Activated gamma-delta T cell treated with Interleukin-2 at 50 U/mL for 16 hours (primary cell): ENCODE measurements at places on chromosomes 1 and 21.

DNA sequence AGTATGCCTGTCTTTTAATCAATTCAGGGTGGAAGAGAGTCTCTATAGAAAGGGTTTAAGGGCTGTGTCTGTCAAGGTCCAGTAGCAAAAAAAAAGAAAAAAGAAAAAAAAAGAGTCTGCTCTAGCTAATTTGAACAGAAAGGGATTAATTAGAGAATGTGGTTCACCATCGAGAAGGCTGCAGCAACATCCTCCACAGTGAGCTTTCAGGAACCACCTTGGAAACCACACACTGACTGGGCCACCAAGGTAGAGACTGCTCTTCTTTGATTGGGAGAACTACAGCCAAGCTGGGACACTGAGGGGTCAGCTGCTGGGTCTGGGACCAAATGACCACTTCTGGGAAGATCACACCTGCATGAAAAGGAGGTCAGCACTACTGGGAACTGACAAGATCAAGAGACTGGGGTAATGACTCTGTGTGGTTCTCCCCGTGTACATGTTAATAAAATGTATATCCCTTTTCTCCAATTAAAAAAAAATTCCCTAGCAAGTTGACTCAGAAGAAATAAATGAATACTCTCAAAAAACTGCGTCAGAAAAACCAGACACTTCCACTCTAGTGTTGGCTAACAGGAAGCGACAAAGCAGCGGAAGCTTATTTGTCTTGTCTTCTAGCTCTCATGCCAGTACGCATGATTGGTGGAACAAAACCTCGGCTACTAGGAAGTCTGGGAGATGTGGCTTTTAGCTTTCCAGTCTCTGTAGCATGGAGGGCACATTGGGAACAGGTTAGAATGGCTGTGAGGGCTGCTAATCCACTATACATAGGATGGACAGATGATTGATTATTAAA, 60.0 kb upstream of the IVNS1ABP start:
- no peak for DNase-seq

DNA sequence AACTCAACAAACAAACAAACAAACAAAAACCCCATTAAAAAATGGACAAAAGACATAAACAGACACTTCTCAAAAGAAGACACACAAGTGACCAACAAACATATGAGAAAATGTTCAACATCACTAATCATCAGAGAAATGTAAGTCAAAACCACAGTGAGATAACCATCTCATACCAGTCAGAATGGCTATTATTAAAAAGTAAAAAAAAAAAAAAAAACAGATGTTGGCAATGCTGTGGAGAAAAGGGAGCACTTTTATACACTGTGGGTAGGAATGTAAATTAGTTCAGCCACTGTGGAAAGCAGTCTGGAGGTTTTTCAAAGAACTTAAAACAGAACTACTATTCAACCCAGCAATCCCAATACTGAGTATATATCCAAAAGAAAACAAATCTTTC, 94.7 kb downstream of the PLPP3 start:
- DNase-seq, result no peak

DNA sequence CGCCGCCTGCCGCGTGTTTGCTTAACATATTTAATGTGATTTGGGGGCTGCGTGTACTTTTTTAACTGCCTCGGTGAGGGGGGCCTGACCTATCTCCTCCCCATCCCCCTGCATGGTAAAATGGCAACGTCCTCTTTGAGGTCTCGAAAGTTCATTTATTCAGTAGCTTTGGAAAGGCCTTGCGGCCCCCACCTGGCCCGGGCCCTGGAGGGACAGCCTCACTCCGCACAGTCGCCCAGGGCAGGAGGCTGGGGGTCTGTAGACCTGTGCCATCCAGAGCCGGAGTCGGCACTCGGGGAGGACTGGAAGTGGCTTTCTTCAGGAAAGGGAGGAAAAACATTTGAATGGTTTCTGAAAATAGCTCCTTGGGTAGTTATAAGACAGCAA, 38.0 kb upstream of the ACTRT2 start:
- peak; percentile 1 for DNase-seq

DNA sequence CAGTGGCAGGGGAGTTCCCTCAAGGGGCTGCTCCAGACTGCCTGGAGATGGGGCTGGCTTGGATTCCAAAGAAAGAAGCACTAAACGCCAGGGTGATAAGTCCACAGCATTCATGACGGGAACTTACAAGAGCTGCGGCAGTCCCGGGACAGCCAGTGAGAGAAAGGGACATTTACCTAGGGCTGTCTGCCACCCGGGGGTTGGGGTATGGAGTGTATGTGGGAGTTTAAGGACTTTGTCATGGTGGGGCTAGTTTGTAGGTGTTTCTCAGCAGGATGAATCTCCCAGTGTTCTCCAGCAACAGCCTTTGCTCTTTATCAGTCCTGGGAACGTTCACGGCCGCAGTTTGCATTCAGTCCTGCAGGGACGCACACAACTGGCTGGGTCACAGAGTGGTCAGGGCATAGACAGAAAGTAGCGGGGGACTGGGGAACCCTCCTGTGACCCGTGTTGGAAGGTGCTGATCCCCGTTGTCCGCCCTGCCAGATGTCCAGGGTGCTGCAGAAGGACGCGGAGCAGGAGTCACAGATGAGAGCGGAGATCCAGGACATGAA, 41.4 kb upstream of the HMGN1 start:
- no peak for DNase-seq

GRCh38 chr1:180291004-180291403, 60.9 kb downstream of the LHX4 start:
- DNase-seq, result no peak

GRCh38 chr21:22450507-22450906, 1452.3 kb downstream of the NCAM2 start:
- DNase-seq, result no peak

- DNase-seq, result no peak
Measured at GRCh38 chr1:179754041-179754624, 11.0 kb downstream of the FAM163A start.

- no peak for DNase-seq
Measured at GRCh38 chr21:41472753-41473548, 35.0 kb downstream of the TMPRSS2 start.

GRCh38 chr21:25421321-25422028, 185.8 kb downstream of the MRPL39 start:
- peak; percentile 38 for DNase-seq

DNA sequence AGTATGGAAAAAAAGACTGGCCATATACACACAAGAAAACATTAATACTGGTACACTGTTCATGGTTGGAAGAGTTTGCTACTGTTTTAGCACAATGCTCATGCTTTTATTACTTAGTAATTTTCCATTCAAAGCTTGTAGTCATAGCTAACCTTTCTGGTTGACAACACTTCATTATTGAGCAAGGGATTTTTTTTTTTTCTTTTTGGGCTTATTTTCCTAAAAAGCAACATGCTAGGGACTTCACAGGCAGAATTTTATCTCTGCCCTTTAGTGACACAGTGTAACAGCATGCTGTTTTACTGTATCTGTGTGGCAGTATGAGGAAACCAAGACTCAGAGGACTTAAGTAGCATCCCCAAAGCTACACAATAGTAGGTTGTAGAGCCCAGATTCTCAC, 58.5 kb downstream of the FGGY start:
- no peak for DNase-seq

DNA sequence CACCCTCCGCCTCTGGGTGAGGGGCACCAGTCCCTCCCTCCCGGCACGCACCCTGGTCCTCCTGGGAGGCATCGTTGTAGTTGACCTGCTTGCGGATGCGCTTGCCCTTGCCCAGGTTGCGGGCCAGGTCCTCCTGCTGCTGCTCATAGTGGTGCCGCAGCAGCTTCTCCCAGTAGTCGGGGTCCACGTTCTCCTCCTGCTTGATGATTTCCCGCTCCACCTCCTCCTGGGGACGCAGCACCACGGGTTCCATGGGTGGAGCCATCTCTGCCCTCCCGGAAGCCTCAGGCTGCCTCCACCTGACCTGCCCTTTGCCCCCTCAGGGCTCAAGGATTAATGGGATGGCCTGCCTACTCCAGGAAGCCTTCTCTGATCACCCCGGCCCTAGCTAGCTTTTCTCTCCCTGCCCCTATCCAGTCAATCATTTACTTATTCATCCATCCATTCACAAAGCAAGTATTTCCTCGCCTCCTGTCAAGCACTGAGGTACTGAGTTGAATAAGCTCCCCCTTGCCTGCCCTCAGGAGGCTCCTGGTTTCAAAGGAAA, 53.5 kb downstream of the CHD5 start:
- no peak for DNase-seq

DNA sequence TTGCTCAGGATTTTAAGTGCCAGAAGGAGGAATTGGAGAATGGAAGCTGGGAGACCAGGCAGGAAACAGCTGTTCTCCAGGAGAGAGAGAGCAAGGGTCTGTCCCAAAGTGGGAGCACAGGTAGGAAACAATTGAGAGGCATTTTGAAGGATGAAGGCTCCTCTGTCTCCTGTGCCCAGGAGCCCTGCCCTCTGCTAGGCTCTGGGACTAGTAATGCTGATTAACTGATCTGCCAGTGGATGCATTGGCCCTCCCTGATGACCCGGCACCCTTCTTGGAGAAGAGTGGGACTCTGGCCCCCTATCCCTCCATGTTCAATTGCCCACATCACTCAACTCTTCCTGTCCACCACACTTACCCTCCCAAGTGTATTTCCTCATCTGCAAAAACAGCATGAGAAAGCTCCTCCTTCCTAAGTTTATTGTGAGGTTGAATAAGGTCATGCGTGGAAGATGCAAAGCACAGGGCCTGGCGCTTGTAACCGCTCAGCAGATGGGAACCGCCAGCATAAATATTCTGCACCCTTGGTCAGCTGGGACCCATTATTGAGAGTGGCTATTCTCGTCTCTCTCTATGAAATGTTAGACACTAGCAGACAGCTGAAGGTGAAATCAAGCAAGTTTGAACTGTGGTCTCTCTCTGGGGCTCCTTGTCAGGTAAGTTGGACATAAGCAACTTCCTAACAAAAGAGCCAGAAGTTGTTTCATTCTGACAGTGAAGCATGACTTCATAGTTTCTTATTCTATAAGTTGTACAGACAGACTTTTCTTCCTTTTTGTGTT, 63.0 kb upstream of the ANGPTL1 start:
- DNase-seq, result no peak

GRCh38 chr1:93692983-93693591, 11.4 kb upstream of the BCAR3 start:
- DNase-seq, result no peak

GRCh38 chr21:17631195-17631594, 18.5 kb upstream of the BTG3 start:
- DNase-seq, result no peak

DNA sequence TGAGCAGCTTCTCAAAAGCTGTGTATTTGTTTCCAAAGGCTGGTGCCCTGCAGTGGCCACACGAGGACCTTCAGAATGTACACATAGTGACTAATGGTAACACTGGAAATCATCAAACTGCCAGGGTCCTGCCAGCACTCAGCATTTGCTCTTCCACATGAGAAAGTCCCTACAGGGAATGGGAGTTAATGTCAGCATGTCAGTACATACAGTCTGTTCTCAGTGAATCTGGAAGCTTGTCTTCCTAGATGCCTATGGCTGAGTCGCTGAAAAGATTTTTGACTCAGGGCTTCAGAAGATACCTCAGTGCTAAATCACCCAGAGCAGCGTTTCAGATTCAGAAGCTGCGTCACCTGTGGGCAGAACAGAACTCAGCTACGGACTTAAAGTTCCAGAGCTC, 108.2 kb downstream of the CDC7 start:
- no peak for DNase-seq

GRCh38 chr1:236794585-236795034, 482 bp upstream of the MTR start:
- no peak for DNase-seq

GRCh38 chr21:28455253-28455600, 537.5 kb downstream of the LTN1 start:
- no peak for DNase-seq

DNA sequence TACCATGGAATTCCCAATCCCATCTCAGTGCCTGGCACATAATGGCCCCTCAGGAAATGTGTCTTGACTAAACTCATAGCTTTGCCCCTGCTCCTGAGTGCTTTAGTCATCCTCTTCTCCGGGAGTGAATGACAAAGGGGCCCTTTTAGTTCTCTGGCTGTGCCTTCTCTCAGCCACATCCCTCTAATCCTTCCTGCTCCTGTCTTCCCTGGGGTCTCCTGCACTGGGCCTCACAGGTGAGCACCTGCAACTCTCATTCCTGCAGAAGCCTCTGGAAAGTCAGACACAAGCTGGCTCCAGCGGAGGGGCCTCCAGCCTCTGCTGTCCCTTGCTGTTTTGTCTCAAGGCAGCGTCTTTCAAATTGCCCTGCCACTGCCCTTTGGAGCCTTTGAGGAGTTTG, 14.0 kb upstream of the ETV3L start:
- no peak for DNase-seq

- no peak for DNase-seq
Measured at GRCh38 chr1:69733061-69733460, 165.3 kb downstream of the LRRC7 start.

DNA sequence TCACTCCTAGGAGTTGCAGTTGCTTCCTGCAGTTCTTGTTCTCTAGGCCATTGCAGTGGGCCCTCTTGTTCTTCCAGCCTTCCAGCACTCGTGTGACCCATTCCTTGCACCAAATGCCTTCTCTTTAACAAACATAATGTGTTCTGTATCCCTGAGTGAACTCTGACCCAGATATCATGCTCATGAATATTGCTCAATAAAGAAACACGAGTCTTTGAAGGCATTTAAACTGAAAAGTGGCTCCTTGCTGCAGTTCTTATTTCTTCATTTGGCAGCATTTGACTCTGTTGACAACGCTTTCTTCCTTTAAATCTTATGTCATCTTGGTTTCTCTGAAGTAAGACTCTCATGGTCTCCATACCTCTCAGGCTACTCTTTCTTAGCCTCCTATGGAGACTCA, 100.7 kb upstream of the PDE4B start:
- no peak for DNase-seq

GRCh38 chr1:202624088-202624780, 86.0 kb downstream of the SYT2 start:
- no peak for DNase-seq

DNA sequence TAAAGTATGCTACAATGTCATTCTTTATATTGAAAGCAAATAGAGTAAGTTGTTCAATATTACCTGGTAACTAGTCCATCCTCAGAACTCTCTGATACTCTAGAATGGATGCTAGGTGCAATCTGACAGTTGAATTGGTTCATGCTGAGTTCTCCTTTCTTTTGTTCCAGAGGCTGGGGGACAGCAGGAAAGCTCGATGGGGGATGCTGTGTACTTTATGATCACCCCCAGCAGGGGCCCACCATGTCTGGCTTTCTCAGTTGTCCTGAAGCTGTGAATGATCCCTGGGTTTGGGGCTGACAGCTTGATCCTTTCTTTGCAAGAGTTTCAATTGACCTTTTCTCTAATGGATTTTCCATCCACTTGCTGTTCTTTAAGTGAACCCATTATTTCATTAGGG, 22.5 kb downstream of the FMN2 start:
- no peak for DNase-seq

- DNase-seq, result no peak
Measured at GRCh38 chr1:34847094-34847493, 12.5 kb downstream of the SMIM12 start.

DNA sequence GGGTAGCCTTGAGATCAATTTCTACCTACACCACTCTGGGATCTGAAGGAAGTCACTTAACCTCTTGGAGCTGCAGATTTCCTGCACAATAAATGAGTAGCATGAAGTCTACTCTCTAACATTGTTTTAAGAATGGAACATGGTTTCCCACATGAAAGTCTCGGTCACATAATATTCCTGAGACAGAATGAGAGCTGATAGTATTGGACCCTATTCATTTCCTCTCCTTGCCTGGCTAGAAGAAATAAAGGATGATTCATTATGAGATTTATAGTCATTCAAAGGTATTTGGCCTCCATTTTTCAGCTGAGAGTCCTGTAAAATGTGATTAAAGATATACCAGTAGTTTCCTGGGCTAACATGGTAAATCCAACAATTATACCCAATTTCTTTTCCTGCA, 56.7 kb downstream of the ARHGAP29 start:
- no peak for DNase-seq
